ENCODE measurements at places on chromosomes 2 and 18.
A peak's percentile ranks its signal among the peaks of the same experiment; 100 is the strongest.

- DNase-seq, result no peak
Observed at GRCh38 chr2:121698318-121698930, 38.3 kb downstream of the NIFK start.

DNA sequence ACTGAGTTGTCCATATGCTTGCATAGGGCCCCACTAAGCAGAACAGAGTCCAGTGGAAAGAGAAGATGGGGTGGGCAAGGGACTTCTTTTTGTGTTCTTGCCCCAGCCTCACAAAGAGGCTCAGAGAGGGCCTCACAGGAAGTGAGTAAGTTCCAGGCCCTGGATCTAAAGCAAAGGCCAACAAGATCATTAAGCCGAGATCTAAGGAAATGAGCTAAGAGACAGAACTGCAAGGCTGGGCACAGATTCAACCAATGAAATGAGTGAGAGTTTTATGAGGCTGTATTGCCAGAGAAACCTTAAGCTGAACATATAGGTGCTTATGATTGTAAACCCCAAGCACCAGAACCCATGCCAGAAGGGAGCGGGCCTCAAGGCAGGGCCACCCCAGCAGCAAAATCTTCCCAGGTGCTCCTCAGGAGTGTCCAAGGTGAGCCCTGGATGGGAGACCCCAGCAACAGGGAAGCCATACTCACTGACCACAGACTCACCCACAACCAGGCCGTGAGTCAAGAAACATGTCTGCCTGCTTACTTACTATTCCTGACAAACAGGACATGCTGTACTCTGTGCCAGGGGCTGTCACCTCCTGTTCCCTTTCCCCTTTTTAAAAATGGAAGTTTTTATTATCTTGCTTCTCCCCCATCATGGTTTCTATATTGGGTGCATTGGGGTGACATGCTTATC, 40.2 kb downstream of the SLC14A1 start:
- no peak for DNase-seq

DNA sequence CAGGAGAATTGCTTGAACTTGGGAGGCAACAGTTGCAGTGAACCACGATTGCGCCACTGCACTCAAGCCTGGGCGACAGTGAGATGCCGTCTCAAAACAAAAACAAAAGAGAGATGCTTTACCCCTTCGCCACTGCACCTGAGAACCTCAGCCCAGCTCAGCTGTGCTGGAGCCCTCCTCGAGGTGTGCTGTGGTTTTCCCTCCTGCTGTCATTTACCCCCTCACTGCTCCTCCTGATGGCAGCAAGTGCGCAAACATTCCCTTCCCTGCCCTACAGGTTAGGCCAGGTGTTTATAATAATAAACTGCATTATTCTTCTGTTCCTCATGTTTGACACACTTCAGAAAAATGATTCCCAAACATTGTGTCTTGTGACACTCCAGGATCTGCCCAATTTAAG, 8.4 kb downstream of the FBXO36 start:
- no peak for DNase-seq

GRCh38 chr2:45132551-45132950, 123.3 kb upstream of the SIX2 start:
- no peak for DNase-seq

GRCh38 chr2:43212216-43212835, 14.1 kb downstream of the ZFP36L2 start:
- DNase-seq, result no peak

GRCh38 chr18:9613550-9614400, 584 bp downstream of the PPP4R1 start:
- no peak for DNase-seq

GRCh38 chr18:37653618-37654017, 88.0 kb upstream of the CELF4 start:
- DNase-seq, result no peak

- no peak for DNase-seq
Observed at GRCh38 chr2:170235860-170236679, 58.1 kb downstream of the MYO3B start.

- no peak for DNase-seq
Observed at GRCh38 chr2:6657136-6657535, 208.6 kb downstream of the CMPK2 start.

DNA sequence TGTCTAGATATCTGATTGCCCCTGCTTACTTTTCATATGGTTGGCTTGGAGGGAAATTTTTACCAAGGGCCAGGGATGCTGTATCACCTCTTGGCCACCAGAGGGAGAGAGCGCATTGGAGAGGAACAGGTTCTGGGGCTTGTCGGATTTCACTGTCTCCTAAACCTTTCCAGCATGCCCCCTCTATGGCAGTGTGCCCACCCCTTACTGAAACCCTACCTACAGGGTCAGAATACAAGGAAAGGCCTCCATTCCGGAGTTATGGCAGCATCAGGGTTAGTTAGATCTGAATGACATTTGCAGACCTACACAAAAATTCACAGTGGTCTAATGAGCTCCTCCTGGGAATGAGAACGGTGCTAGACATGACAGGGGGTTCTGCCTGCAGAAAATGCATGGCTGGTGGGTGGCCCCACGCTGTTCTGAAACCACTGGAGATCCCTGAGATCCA, 5.8 kb downstream of the SLC14A2 start:
- DNase-seq, result peak; percentile 10

DNA sequence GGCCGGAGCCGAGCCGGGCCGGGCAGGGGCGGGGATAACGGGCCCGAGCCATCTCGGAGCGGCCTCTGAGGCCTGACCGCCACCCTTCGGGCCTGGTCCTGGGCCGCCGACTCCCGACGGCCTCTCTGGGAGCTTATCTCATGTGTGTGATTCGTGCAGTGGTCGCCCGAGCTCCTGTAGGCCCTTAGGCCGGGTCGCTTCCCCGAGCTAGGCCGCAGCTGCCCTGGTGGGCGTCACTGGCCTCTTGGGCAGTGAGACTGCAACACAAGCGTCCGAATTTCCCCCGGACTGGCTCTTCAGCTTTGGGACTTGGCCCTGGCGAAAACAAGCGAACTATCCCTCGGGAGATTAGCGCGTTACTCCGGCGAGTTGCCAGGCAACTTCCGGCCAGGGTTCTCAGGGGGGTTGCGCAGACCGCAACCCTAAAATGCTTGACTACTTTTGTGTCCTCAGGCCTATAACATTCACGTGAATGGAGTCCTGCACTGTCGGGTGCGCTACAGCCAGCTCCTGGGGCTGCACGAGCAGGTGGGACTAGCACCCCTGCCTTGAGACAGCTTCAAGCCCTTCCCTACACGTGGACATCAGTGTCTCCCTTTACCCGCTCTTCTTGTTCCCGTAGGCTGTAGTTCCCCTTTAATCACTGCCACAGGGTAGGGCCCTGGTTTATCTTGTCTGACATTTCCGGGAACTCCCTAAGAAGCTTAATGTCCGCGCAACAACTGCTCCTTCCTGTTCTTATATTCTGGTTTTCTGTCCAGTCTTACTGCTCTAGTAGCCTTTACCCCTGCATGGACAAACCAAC, 602 bp downstream of the SNX17 start:
- no peak for DNase-seq

- no peak for DNase-seq
Observed at GRCh38 chr2:70964133-70964532, 14.3 kb upstream of the ANKRD53 start.

DNA sequence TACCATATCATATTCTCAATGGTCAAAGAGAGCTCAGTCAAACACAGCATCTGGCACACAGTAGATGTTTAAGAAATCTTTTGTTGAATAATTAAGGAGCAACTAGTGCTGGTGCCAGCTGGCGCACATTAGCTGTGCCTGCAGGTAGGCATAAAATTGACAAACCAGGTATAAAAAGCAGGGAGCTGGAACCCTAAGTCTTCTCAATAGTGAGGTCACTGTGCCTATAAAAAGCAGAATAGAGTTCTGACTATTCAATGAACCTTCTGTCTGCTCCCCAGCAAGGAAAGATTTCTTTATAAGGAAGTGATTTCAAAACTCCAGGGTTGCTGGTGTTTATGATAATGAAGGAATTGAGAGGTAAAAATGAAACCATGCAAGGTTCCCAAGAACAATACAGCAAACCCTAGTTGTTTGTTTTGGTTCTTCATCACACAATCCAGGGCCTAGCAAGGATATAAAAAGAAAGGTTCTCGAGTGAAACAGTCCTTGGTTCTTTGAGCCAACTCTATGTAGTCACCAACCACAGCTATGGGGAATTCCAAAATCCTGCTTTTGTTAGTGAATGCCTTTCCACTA, 76.1 kb downstream of the THADA start:
- DNase-seq, result no peak

DNA sequence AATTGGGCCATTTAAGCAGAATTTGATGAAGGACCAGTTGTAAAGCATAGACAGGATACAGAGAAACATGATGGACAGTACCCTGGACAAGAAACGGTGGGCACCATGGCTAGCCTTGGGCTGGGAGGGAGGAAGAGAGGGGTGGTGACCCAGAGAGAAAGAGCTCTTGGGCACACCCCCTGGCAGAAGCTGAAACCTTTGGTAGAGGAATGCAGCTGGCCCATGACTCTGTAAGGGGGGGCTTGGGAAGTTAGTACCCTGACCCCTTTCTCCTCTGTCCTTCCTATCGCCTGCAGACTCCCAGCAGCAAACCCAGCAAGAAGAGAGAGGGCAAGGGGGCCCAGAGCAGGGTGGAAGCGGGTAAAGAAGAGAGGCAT, 32.6 kb downstream of the MRPL44 start:
- no peak for DNase-seq

DNA sequence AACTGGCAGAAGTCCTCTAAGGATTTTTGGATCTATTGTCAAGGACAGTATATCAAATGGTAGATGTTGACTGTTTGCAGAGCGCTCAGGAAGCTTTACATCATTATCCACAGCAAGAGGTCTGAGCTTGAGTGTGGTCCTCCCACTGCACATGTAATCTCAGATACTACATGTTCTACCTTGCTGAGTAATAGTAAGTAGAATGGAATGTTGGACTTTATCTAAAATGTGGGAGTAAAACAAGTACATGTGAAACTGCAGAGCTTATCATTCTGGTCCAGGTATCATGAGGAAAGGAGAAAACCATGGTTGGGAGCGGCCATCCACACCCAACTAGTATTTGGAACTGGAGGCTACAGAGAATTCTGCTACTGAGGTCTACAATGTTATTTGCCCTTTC, 19.3 kb upstream of the CD28 start:
- no peak for DNase-seq

DNA sequence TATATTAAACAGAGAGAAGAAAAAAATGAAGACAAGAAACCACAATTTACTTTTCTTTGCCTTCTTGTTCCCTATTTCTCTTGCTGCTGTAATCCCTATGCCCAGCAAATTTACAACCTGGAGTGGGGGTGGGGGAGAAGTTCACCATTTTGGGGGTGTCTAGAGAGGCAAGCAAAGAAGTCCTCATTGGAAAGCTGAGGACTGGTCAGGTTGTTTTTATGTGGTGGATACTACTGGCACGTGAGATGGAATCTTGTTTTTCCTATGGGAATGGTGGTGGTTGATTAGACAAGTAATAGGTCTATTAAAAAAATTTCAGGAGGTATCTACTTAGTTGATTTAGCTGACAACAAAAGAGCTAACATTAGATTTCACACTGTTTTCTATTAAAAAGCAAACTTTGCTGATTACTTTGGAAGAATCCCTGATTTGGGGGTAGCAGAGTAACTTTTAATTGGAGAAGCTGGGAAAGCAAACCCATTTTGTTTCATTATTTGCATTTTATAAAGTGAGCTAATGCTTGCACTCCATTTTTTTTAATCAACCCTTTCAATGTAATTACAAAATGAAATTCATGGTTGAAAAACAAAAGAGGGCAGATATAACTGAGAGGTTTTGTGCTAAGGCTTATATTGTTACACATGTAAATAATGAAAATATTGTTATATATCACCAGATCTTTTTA, 6.0 kb downstream of the POU3F3 start:
- no peak for DNase-seq

DNA sequence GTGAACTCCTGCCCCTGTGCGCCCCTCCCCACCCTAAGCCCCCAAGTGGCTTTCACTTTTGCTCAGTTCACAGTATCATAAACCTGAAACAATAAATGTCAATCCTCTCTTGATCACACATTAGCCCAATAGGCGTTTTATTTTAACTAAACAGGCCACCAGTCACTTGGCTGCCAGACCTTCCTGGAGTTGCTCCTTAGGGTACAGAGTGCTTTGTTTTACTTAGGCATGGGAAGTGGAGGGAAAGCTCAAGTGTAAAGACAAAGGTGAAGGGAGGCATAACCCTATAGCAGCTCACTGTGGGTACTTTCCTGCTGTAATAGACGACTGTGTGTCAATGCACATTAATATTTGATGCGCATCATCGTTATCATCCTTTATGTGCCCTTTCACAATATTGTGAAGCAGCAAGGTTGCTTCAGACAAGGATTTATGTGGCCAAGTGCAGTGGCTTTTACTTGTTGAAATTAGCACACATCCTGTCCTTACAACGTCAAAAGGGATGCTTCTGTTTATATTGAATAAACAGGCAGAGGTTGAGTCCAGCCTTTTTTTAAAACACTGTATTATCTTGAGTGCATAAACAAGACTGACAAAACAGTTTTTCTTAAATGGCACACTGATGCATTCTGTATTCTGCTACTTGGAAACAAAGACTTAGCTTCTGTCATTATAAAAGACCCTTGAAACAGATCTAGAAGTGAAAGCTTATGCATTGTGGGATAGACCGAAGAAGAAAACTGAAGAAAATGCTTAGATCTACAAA, 168.5 kb downstream of the TMEFF2 start:
- no peak for DNase-seq

DNA sequence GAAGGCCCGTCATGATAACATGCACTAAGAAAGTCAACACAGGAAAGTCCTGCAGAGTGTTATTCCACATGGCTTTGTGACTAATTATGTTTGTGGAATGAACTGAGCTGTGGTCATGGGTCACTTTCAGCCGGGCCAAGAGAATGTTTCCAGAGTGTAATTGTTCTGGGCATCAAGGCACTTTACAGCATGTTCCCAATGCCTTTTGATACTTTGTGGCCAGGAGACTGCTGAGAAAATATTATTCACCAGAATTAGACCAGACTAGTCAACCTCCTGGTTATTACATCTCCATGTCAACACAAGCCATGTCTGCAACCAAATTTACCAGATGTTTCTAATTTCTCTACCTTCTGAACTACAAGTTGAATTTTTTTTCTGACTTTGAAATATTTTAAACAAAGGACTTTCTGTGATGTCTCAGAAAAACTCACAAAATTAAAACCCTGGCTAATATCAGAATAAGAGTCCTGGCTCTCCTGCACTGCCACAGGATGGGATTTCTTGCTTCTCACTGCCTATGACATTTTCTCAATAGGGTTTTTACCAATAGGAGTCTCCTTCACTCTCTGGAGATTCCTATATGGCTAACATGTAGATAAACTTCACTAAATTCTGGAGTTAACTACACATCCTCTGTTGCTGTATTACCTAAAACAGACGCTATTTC, 90.6 kb upstream of the WDR75 start:
- DNase-seq, result no peak

DNA sequence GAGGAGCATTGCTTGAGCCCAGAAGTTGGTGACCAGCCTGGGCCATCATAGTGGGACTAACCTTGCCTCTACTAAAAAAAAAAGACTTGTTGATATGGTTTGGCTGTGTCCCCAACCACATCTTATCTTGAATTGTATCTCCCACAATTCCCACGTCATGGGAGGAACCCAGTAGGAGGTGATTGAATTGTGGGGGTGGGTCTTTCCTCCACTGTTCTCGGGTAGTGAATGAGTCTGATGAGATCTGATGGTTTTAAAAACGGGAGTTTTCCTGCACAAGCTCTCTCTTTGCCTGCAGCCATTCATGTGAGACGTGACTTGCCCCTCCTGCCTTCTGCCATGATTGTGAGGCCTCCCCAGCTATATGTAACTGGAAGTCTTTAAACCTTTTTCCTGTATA, 47.0 kb downstream of the PROC start:
- no peak for DNase-seq

Data from stimulated activated CD8-positive, alpha-beta memory T cell treated with anti-CD3 and anti-CD28 coated beads, Interleukin-4, amount 100 ng/mL, for 4 hours (primary cell).